ENCODE measurements at places on chromosomes 11 and 22. TPM values are rescaled to one million over a fixed set of nuclear protein-coding genes. Genes with fewer than 3 reads are reported as not detected.
A peak's percentile ranks its signal among the peaks of the same experiment; 100 is the strongest.

DNA sequence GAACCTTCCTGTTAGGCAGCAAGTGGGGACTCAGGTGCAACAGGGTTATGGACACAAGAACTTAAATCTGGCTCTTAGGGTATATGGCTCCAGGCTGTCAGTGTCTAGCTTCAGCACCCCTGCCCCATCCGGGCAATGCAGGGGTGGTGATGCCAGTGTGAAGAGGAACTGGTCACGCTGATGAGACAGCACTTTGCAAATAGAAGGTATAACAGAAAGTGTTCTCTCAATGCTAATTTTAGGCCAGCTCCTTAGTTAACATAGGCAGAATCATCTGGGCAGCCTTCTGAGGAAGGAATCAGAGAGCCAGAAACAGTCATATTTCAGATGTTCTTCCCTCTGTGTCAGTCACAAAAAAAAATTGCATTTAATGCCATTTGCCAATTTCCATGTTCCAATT lies 41.2 kb downstream of the SYT9 start:
- DNase-seq = no peak

DNA sequence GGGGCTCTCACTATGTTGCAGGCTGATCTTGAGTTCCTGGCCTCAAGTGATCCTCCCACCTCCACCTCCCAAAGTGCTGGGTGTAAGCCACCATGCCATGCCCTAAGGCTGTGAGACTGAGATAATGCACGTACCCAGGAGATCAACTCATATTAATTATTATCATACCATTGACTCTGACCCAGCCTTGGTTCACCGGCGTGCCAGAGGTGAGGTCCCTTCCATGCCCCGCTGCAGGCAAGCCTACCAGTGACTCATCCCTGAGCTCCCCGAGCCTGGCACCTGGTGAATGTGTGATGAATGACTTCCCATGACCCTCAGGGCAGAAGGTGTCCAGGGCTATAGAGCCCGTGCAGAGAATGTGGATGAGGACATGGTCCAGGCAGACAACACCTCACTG lies 12.1 kb downstream of the GAL3ST1 start:
- peak; percentile 85 for DNase-seq

The MS4A4A gene
- 50.9 TPM for total RNA-seq

The SMC1B gene
- total RNA-seq = 0.20 TPM

The UQCR10 gene
- total RNA-seq = 140 TPM

DNA sequence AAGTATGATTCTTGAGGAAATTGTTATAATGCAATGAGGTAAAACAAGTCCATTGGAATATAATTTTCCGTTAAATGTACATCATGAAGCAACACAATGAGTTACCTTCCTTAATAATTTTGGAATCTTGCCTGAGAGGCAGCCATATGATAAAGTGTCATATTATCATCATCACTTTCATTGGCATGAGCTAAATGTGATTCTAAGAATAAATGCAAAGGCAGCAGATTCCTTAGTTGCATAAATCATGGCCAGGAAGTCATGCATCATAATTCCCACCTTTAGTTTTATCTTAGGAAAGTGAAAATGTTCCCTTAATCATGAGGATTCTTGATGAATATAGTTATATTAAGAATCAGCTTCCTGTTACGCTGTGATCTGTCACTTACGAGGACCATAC lies 14.2 kb upstream of the MMP1 start:
- no peak for DNase-seq

The OR6T1 gene
- total RNA-seq = not detected

GRCh38 chr11:16846305-16846704 lies 107.9 kb downstream of the C11orf58 start:
- DNase-seq = peak; percentile 20

The GTSE1 gene
- total RNA-seq = 19.8 TPM

GRCh38 chr11:118313242-118313641 lies 8.7 kb downstream of the CD3E start:
- no peak for DNase-seq

DNA sequence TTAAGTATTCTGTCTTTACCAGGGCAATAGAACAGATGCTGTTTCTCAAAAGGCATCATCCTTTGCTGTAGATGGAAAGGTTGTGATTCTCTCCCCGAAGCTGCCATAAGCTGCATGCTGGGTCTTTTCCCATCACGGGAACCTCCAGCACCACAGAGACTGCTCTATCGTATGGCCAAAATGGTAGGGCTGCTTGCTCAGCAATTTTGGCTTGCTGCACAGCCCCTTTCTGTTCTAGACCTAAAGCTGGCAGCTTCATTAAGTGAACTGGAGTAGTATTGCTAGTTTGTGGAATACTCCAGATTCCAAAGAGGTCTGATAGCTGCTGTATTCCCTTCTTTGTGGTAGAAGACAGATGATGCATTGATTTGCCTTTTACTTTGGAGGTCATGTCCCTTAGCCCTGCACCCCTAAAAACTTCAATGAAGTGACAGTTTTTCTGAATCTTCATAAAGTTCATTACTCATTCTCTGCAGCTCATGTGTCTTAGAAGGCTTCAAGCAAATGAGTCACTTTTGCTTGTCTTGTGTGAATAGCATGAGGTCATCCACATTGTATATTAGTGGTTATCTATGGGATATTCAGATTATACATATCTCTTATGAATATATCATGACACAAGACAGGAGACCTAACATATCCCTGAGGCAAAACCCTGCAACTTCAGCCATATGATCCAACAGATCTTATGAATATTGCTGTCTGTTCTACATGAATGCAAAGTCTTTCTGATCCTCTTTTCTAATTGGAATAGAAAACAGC lies 245.3 kb downstream of the FAM76B start:
- no peak for DNase-seq

GRCh38 chr22:21443057-21443734 lies 24.0 kb upstream of the TMEM191C start:
- DNase-seq = no peak

GRCh38 chr22:42635531-42635930 lies 4.9 kb downstream of the ATP5MGL start:
- DNase-seq = peak; percentile 93

DNA sequence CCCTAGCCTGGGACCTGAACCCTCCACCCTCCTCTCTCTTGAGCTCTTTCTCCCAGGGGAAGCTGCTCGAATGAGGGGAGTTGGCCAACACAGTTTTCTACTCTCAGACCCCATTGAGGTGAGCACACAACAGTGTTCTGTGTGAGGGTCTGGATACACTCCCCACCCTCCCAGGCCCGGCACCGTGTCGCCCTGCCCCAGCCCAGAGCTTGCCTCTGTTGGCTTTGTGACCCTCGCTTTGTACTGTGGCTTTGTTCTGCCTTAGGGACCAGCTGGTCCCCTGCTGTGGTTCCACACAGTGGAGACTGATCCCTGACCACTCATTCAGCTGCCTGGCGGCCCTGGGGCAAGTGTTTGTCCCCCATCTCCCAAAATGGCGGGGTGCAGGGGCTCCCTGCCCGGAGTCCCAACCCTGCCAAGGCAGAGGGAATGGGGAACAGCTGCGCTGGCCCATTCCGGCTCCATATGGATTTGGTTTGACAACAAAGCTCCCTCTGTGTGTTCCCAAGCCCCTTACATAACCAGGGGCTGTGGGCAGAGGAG lies 8.3 kb downstream of the ST3GAL4 start:
- DNase-seq = no peak

The PGR gene
- total RNA-seq = not detected

- peak; percentile 90 for DNase-seq
Measured at GRCh38 chr11:76783896-76784813, 999 bp downstream of the TSKU start.

GRCh38 chr11:70437111-70437784 lies 38.9 kb downstream of the CTTN start:
- DNase-seq = no peak

- DNase-seq = peak; percentile 46
Measured at GRCh38 chr11:116970485-116971292, 127.5 kb downstream of the SIK3 start.

The CXCR5 gene
- not detected for total RNA-seq

GRCh38 chr11:80702264-80702663 lies 1261.4 kb upstream of the TENM4 start:
- DNase-seq = peak; percentile 73

- no peak for DNase-seq
Measured at GRCh38 chr22:49218142-49218541, 609.5 kb downstream of the BRD1 start.

DNA sequence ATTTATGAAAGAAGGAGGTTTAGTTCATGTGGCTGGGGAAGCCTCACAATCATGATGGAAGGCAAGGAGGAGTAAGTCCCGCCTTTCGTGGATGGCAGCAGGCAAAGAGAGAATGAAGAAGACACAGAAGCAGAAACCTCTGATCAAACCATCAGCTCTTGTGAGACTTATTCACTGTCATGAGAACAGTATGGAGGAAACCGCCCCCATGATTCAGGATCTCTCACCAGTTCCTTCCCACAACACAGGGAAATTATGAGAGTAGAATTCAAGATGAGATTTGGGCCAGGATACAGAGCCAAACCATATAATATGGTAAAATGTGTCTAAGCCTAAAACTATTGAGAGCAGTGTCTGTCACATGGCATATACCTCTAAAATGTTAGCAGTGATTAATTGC lies 503.8 kb upstream of the CCDC179 start:
- DNase-seq = no peak

The ARFGAP3 gene
- total RNA-seq = 41.2 TPM

- DNase-seq = peak; percentile 45
Measured at GRCh38 chr11:121473064-121473777, 20.5 kb upstream of the SORL1-AS1 start.

GRCh38 chr11:94521684-94522083 lies 9.4 kb downstream of the C11orf97 start:
- peak; percentile 34 for DNase-seq

The CALCA gene
- total RNA-seq = not detected

- peak; percentile 3 for DNase-seq
Measured at GRCh38 chr22:32058656-32059260, 15.7 kb downstream of the SLC5A1 start.

DNA sequence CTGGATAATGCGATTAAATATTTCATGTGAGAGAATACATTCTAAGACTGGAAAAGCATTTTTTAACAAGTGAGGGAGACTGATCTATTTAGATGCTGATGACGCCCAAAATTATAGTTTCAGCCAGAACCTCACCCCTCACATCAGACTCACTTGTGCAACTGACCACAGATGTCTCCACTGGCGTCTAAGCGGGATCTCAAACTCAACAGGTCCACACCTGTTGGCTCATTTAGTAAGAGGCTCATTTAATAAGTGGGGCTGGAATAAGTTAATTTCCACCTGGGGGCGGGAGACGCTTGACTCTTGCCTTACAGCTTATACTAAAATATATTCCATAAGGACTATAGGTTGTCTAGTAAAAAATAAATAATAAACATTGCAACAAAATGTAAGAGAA lies 47.5 kb downstream of the MORC2 start:
- DNase-seq = no peak

DNA sequence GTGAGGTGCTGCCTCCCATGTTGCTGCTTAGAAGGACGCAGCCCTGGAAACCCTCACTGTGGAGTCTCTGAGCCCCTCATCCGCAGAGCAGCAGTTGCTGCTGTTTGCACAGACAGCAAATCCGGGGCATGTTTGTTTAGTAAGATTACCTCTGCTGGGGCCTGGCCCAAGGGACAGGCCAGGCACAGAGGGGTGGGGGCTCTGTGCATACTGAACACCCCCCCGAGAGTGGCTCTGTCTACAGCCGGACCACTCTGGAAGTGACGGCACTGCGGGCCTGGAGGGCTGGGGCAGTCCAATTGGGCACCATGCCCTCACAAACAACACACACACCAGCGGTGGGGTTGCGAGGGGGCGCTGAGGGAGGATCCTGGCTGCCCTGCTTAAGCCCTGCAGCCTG lies 22.9 kb upstream of the CCDC188 start:
- DNase-seq = no peak

DNA sequence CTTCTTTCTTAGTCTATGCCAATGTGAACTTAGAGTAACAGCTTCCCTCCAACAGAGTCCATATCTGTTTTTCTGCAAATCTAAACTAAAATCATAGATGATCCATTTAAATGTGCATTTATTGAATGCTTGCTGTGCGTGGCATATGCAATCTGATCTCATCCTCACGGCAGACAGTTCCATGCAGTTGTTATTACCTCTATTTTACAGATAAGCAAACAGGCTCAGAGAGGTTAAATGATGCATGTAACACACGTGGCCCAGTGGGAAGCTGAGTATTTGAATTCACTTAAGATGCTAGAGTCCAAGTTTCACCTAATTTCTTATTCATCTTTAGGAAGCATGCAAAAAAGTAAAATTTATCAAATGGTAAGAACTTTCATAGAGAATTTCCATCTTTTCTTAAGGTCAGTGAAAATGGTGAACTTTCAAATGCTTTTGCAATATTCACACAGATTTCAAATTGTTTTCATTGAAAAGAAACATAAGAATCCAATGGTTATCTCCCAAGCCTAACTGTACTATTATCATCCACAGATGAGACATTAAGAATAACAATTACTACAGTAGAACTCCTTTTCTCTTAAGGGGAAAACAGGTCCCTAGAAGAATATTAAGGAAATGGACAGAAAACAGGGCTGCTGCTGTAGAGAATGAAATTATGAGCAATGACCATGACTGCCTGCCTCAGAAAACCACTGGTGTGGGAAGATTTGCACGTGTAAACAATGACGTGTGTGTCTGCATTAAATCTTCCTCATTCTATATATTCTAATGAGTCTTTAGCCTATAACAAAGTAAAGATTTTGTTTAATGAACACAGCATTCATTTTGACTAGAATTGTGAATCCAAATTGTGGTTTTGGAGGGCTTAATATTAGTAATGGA lies 1171.3 kb downstream of the LRRC4C start:
- no peak for DNase-seq

GRCh38 chr11:128845334-128845780 lies 21.7 kb downstream of the KCNJ1 start:
- DNase-seq = no peak

GRCh38 chr11:11583801-11584529 lies 37.8 kb downstream of the GALNT18 start:
- no peak for DNase-seq

DNA sequence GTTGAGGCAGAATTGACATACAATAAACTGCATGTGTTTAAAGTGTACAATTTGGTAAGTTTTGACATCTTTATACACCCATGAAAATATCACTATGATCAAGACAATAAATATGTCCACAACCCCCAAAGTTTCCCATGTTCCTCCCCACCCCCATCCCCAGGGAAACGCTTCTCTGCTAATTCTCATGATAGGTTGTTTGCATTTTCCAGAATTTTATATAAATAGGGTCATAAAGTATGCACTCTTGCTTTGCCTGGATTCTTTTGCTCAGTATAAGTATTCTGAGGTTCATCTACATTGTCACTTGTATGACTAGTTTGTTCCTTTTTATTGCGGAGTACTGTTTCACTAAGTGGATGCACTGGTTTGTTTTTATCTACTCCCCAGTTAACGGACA lies 35.6 kb downstream of the MYEOV start:
- no peak for DNase-seq

The C11orf52 gene
- not detected for total RNA-seq

- no peak for DNase-seq
Measured at GRCh38 chr11:34790620-34791019, 125.6 kb downstream of the APIP start.
